ENCODE measurements at places on chromosomes 2 and 18. TPM values are rescaled to one million over a fixed set of nuclear protein-coding genes. Genes with fewer than 3 reads are reported as not detected.

The L3MBTL4 gene
- total RNA-seq, result 0.51 TPM

The MRO gene
- total RNA-seq, result not detected

The TMEM169 gene
- 5.0 TPM for total RNA-seq

The VWA3B gene
- not detected for total RNA-seq

The GALNT3 gene
- total RNA-seq, result 3.7 TPM

The RFTN2 gene
- not detected for total RNA-seq

The GATA6 gene
- total RNA-seq, result not detected

The POMC gene
- 4.2 TPM for total RNA-seq

The RAPGEF4 gene
- 0.39 TPM for total RNA-seq

The PTPRN gene
- total RNA-seq, result not detected

The ANKRD53 gene
- total RNA-seq, result 1.5 TPM

The REG3G gene
- not detected for total RNA-seq

The ZNF514 gene
- 10.9 TPM for total RNA-seq

The DSG2 gene
- 0.29 TPM for total RNA-seq

The ANTXR1 gene
- total RNA-seq, result not detected

The SPC25 gene
- total RNA-seq, result 24.0 TPM

The RABL2A gene
- total RNA-seq, result 50.9 TPM

The IL1A gene
- total RNA-seq, result 0.22 TPM

The INO80C gene
- total RNA-seq, result 26.8 TPM

The FOXD4L1 gene
- 0.46 TPM for total RNA-seq

Measured in naive thymus-derived CD4-positive, alpha-beta T cell (primary cell).